Hematopoietic multipotent progenitor cell treated with erythropoietin and hydrocortisone succinate and interleukin-3 and kit ligand, for 8 days (in vitro differentiated cells): ENCODE measurements at places on chromosomes 3 and 15.

GRCh38 chr3:73868688-73869315, 244.1 kb upstream of the PDZRN3 start:
- DNase-seq, result peak; percentile 7

- DNase-seq, result peak; percentile 54
Measured at GRCh38 chr3:98874602-98875249, 26.8 kb downstream of the DCBLD2 start.

- DNase-seq, result no peak
Measured at GRCh38 chr3:184568924-184569829, 7.6 kb downstream of the EPHB3 start.

DNA sequence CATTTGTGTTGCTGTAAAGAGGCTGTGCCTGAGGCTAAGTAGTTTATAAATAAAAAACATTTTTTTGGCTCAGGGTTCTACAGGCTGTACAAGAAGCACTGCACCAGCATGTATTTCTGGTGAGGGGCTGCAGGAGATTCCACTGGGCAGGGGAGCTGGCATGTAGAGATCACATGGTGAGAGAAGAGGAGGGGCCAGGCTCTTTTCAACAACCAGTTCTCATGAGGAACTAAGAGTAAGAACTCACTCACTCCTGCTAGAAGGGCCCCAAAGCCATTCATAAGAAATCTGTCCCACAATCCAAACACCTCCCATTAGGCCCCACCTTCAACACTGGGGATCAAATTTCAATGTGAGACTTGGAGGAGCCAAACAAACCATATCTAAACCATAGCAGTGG, 214.9 kb upstream of the LMCD1 start:
- DNase-seq, result no peak

- DNase-seq, result no peak
Measured at GRCh38 chr3:39144748-39145380, 8.5 kb downstream of the CSRNP1 start.

DNA sequence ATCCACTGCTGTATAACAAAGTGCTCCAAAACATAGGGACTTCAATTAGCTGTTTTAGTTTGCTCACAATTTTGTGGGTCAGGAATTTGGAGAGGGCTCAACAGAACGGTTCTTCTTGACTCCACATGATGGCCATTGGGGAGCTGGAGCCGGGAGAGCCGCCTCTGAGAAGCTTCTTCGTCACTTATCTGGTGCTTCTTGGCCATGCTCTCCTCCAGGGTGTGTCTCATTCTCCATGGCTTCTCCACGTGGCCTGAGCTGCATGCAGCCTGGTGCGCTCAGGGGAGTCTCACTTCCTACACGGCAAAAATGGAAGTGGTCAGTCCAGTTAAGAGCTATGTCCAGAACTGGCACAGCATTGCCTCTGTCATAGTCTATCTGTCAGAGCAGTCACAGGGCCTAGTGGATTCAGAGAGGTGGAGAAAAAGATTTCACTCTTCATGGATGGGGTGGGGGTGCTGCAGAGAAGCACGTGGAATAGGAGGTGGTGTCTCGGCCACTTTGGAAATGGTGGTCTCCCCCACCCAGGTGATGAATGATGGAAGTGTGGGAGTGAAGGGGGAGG, 26.3 kb upstream of the PRR23E start:
- no peak for DNase-seq

GRCh38 chr15:96162322-96162721, 168.2 kb upstream of the NR2F2 start:
- DNase-seq, result no peak

- DNase-seq, result peak; percentile 21
Measured at GRCh38 chr3:126261037-126261436, 80.7 kb upstream of the ALDH1L1 start.

DNA sequence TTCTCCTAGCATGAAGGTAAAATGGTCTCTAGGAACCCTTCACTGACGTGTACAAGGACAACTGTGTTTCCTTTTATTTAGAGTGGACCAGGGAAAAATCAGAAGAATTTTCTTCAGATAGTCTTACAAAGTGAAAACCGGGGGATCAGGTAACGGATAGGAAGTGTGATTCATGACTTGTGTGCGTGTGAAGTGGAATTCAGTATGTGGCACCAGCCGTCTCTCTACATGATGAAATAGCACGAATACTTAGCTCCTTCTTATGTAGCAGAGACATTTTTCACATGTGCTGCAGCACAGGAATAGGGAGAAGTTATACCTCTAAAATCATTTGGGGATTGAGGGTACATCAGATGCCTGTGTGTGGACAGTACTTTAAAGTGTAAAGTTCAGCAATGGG, 159.2 kb downstream of the MEX3B start:
- DNase-seq, result no peak

- no peak for DNase-seq
Measured at GRCh38 chr3:95721938-95722337, 1092.5 kb upstream of the EPHA6 start.

DNA sequence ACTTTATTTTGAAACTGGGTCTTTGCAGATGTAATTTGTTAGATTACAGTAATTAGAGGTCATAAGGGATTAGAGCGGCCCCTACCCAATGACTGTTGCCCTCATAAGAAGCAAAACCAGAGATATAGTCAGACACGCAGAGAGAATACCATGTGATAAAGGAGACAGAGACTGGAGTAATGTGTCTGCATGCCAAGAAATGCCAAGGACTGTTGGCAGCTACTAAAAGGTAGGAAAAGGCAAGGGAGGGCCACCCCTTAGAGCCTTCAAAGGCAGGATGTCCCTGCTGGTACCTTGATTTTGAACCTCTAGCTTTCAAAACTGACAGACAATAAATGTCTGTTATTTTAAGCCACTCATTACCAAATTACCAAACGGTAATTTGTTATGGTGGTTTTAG, 548.2 kb downstream of the FHIT start:
- DNase-seq, result no peak

DNA sequence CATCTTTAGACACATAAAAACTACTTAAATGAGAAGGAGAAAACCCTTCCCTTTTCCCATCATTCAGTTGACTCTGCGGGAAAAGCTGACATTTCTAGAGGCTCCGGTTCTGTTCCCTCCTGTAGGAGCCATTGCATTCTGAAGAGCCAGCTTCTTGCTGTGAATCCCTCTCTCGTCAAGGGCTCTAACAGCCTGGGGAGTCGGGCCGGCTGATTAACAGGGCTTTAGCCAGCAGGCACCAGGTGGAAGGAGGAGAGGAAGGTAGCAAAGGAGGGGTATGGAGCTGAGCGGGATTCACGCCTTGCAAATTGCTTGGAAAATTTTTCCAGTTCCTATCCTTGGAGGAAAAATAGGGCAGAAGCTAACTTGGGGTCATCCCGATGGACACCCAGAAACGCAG, 108.3 kb upstream of the UBE2E1 start:
- DNase-seq, result no peak

GRCh38 chr15:34365091-34365825, 1.7 kb downstream of the LPCAT4 start:
- no peak for DNase-seq
